IPS DF 19.7 (cell line): ENCODE measurements at places on chromosomes 11 and 22.

GRCh38 chr11:9820260-9820659 is 156.4 kb downstream of the SWAP70 start:
- no peak for DNase-seq

DNA sequence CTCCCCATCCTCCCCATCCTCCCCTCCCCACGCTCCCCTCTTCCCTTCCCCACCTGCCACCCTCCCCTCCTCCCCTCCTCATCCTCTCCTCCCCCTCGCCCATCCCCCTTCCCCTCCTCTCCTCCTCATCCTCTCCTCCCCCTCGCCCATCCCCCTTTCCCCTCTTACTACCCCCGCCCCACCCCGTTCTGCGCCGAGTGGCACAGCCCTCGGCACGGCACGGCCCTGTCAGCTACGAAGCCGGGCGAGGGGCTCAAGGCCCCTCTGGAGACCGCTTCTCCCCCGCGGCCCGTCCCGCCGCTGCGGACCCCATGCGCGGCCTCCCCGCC is 449.9 kb downstream of the OPCML start:
- DNase-seq: no peak

- no peak for DNase-seq
Observed at GRCh38 chr11:116482716-116483115, 290.1 kb downstream of the BUD13 start.

- DNase-seq: no peak
Observed at GRCh38 chr11:70736937-70737640, 338.8 kb downstream of the CTTN start.

- DNase-seq: no peak
Observed at GRCh38 chr11:88292171-88292843, 45.2 kb downstream of the CTSC start.

- no peak for DNase-seq
Observed at GRCh38 chr11:77081976-77082836, 15.4 kb downstream of the CAPN5 start.

DNA sequence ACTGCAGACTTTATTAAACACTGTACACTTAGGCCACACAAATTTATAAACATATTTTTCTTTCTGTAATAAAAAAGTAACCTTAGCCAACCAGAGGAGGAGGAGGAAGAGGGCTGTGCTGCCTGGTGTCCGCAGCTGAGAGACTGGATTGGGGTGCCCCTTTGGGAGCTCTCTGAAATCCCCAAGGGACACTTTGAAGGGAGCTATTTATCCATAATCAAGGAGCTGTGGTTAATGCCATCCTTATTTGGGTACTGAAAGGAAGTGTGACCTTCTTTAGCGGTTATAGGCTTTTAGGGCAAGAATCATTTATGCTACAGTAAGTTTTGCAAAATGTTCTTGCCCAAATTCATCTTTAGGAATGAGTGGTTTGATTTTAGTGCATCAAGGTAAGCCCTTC is 125.8 kb downstream of the RASSF10 start:
- DNase-seq: no peak

DNA sequence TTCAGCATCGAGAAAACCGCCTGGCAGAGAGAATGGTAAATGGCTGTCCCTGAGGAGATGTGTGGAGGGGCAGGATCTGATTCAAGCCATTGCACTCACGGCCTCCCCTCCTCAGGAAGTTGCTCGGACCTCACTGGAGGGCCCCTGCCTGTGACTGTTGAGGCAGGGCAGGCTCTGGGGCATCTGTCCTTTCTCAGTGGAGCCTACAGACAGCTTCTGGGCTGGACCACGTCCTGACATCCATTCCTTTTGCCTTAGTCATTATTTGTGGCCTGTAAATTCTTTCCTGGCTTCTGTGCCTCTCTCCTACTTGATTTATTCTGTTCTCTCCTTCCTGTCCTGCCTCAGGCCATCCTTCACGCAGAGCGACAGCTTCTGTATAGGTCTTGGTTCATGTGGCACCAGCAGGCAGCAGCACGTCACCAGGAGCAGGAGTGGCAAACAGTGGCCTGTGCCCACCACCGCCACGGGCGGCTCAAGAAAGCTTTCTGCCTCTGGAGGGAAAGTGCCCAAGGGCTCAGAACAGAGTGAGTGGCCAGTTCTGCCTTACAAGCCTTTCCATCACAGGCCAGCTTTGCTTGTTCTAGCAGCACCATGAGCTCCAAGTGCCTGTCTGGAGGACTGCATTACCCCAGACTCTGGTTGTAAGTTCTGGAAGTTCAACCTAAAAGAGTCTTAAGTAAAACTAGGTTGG is 59.6 kb downstream of the PISD start:
- DNase-seq: no peak

DNA sequence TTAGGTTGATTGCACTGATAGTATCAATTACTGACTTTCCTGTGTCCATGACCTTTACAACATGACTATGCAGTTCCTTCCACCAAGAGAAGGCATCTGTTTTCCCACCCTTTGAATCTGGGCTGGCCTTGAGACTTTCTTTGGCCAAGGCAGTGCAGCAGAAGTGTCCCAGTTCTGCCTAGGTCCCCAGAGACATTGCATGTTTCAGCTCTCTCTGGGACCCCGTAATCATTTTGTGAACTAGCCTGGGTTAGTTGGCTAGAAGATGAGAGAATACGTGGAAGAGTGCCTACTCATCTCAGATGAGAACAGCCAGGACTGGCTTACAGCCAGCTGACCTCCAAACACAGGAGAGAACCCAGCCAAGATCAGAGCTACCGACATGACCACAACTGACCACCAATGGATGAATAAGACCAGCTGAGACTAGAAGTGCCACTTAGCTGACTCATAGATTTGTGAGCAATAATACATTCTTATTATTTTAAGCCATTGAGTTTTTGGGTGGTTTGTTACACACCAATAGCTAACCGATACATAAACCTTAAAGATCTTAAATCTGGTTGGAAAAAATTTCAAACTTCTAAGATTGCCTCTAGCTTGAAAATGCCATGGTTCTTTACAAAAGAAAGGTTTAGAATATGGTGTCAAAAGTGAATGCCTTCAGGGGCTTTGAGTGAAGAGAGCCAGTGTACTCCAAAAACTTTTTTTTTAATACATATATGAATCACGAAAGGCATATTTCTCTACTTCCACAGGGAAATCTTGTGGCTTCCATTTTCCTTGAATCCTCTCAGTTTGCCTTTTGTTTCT is 145.2 kb downstream of the FBXO7 start:
- no peak for DNase-seq

DNA sequence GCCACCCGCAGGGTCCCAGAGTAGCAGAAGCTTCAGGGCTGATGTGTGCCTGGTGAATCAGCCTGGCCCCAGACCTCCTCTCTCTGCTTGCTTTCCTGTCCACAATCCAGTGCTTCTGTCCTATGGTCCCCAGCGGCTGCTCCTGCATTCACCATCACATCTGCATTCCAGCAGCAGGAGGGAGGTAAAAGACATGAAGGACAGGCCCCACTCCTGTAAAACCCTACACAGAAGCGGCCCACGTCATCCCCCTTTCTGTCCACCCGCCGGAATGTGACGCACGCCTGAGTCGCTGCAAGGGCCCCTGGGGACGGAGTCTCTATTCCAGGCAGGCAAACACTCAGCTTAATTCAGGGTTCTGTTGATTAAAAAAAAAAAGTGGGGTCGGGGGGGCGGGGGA is 58.3 kb downstream of the CDKN1C start:
- no peak for DNase-seq

- no peak for DNase-seq
Observed at GRCh38 chr11:35236667-35237003, 97.7 kb downstream of the CD44 start.

- no peak for DNase-seq
Observed at GRCh38 chr11:93476796-93477195, 66.4 kb downstream of the SMCO4 start.

DNA sequence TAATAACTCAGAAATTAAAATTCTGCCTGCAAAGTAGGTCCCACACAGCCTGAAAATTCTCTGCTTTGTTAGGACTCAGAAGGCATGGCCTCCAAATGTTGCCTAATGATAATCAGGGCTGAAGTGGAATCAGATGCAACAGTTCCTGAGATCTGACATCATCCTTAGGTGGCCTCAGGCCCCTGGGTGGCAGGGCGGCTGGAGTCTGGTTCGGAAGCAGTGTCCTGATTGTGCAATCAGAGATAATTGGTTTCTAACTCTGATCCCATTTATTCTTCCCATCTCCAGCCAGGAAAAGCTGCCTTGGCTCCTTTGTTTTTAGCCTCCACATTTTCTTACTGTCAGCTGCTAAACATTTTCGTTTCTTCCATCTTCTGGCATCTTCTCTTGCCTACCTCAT is 399.3 kb downstream of the OPCML start:
- no peak for DNase-seq

DNA sequence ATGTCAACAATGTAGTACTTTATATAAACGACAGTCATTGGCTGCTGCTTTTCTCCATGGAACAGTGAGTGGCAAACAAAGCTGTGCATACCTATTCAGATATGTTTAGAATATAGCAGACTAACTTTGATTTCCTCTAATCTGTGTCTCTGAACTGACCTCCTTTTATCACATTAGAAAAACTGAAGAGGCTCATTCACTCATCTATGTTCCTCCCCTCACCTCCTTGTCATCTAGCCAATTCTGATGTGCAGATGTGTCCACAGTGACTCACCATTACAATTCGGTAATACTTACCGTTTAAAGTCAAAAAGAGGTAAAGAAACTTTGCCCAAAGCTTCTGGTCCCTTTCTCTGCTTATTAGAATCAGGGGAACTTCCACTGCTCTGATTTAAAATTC is 51.5 kb upstream of the RPS13 start:
- DNase-seq: no peak

- DNase-seq: no peak
Observed at GRCh38 chr11:94835594-94835927, 67.4 kb downstream of the AMOTL1 start.

GRCh38 chr11:101528541-101528940 is 55.3 kb downstream of the TRPC6 start:
- no peak for DNase-seq

GRCh38 chr11:15969281-15969680 is 387.1 kb downstream of the SOX6 start:
- no peak for DNase-seq

- DNase-seq: no peak
Observed at GRCh38 chr11:77181799-77182541, 53.9 kb downstream of the MYO7A start.

GRCh38 chr11:65912845-65913244 is 6.0 kb downstream of the C11orf68 start:
- DNase-seq: no peak

GRCh38 chr11:36577859-36578258 is 10.1 kb downstream of the RAG1 start:
- no peak for DNase-seq

GRCh38 chr11:4093519-4094347 is 866 bp upstream of the RRM1 start:
- no peak for DNase-seq

- DNase-seq: no peak
Observed at GRCh38 chr22:30044881-30045493, 35.3 kb upstream of the HORMAD2 start.

- DNase-seq: no peak
Observed at GRCh38 chr22:44026630-44027511, 2.8 kb downstream of the PARVB start.

GRCh38 chr22:50282361-50283155 is 12.4 kb upstream of the MAPK11 start:
- no peak for DNase-seq

- no peak for DNase-seq
Observed at GRCh38 chr11:12114193-12115033, 4.0 kb downstream of the MICAL2 start.

- no peak for DNase-seq
Observed at GRCh38 chr11:105149477-105149876, 9.9 kb upstream of the CARD18 start.

DNA sequence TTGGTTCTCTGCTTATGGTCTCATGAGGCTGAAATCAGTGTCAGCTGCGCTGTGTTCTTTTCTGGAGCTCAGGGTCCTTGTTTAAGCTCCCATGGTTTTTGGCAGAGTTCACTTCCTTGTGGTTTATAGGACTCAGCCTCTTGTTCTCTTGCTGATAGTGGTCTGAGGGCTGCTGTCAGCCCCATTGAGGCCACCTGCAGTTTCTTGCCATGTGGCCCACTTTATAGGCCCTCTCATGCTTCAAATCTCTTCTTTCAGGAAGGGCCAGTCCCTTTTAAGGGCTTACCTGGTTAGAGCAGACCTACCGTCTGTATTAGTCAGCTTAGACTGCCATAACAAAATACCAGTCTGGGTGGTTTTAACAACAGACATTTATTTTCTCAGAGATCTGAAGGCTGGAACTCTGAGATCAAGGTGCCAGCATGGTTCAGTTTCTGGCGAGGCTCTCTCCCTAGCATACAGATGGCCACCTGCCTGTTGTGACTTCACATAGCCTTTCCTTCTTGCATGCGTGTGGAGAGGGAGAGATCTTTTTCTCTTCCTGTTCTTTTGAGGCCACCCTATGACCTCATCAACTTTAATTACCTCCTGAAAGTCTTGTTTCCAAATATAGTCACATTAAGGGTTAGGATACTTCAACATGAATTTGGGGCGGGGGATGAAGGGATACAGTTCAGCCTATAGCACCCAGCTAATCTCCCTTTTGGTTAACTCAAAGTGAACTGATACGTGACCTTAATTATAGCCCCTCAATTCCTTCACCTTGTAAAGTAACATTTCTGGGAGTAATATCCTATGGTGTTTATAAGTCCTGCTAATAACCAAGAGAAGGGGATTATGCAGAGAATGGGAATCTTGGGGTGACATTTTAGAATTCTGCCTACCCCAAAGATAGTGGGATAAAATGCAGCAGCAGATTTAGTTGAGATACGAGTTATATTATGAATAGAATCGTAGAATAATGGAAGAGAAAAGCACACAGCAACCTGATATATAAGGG is 131.8 kb downstream of the UVRAG start:
- no peak for DNase-seq

DNA sequence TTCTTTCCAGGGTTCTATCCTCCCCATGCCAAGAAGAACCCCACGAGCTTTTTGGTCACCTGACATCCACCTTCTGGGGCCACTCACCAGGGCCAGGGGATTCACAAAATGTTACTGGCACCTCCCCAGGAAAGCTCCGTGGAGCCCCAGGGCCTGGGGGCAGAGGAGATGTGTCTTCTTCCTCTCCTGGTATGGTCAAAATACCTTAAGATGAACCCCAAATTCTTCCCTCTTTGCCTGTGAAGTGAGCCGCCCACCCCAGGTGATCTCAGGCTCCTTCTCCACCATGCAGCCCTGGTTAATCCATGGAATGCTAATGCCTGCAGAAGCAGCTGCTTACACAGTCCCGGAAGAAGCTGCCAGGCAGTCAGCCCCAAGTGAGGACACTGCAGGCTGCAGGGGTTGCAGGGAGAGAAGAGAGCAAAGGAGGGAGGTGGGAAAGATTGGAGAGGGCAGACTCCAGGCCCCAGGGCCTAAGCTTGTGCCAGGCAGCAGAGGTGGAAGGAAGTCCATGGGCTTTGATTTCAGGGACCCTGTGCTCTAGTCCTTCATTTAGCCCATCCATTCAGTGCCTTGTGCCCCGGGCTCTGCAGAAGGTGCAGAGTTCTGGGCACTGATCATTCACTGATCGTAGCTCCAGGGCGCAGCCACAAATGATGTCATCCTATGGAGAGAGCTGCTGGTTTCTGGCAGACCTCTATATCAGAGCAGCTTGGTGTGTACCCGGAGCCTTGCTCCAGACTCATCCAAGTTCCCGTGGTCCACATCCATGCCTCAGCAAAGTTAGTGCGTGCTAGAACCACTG is 127.9 kb upstream of the NECTIN1 start:
- DNase-seq: no peak

GRCh38 chr11:12812849-12813248 is 138.6 kb downstream of the TEAD1 start:
- no peak for DNase-seq
